ENCODE measurements at places on chromosomes 16 and 17.
A peak's percentile ranks its signal among the peaks of the same experiment; 100 is the strongest.

- DNase-seq, result no peak
Observed at GRCh38 chr17:35081638-35082037, 18.1 kb upstream of the RFFL start.

DNA sequence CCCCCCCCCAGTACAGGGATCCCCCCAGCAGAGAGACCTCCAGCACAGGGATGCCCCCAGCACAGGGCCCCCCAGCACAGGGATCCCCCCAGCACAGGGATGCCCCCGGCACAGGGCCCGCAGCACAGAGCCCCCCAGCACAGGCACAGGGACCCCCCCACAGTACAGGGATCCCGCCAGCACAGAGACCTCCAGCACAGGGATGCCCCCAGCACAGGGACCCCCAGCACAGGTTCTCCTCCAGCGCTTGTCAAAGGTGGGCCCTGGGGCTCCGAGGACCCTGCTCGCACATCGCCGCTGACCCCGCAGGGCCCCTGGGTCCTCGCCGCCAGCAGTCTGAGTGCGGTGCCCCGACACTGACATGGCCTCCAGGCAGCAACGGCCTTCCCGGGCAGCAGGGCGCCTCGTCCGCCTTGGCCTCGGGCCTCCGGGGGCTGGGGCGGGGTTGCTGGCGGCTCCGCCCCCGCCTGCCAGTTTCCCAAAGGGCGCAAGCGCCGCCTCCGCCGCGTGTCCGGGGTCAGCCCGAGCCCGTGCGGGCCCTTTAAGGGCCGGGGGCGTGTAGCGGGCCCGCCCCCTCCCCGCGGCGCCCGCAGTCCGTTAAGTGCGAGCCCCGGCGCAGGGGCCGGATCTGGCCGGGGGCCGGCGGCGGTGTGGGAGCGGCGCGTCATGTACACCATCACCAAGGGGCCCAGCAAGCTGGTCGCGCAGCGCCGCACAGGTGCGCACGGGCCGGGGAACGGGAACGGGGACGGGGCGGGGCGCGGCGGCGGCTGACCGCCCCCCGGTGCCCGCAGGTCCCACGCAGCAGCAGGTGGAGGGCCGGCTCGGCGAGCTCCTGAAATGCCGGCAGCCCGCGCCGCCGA is at the start of gene MCRIP2:
TSS of gene MCRIP2 (plus strand) at position 503 of the 863 bp plus-strand sequence. CDS start at position 667, 164 bp downstream.
- peak; percentile 59 for DNase-seq

DNA sequence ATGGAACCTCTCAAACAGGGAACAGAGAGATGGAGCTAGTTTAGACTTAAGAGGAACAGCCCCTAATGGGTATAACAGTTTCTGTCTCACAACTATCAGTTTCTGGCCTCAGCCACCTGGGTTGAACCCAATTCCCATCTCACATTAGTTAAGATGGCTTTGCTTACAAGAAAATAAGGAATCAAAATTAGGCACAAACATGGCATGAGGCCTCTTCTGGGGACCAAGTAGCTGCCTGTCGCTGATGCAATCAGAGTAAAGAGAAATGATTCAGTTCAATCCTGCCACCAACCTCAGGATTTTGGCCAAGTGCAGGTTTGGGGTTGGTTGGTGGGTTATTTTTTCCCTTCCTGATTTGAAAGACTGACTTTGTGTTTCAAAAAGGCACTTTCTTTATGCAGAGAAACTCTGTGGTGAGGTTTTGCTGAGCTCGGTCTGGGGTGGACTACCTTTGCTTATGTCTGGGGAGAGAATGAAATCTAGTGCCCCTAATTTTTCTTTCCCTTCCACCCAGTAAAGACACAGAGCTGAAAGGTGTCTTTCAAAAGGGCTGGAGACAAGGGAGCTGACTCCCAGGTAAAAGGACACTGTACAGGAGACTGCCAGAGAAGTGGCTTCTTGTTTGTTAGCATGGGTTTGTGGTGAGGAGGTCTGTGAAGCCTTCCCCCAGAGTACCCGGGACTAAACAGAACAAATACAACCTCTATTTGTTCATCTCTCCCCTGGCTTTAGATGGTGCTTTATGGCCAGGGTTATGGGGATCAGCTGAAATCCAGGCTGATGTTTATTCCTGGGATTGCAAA is 44.8 kb upstream of the NFAT5 start:
- no peak for DNase-seq

GRCh38 chr16:12685806-12686205 is 117.9 kb downstream of the CPPED1 start:
- no peak for DNase-seq

DNA sequence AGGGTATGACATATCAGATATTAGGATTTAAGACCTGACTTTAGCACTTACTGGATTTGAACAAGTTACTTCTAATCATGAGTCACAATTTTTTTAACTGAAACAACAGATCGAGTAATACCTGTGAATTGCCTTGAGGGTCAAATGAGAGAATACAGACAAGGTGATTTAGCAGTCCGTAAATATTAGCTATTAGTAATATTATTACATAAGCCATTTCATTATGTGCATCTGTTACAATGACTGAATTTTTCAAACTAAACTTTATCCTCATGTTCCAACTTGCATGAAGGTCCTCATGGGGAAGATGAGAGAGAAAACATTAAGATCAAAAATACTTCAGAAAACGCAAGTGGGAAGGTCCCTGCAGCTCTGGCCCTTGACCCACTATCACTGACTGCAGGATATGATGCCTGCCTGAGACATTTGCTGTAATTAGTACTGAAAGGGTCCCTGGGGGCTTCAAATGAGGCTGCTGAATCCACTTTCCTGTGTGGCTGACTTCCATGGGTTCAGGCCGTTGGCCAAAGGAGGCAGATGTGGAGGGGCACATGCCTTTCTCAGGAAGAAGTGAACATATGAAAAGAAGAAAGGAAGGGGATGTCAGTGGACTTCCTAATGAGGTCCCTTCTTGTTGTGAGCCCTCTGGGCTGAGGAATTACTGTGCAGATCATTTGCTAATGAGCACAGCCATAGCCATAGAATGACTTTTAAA is 441.7 kb downstream of the CDH11 start:
- no peak for DNase-seq
